Midbrain (tissue), 1 donor: ENCODE measurements at places on chromosomes 2 and 18.

DNA sequence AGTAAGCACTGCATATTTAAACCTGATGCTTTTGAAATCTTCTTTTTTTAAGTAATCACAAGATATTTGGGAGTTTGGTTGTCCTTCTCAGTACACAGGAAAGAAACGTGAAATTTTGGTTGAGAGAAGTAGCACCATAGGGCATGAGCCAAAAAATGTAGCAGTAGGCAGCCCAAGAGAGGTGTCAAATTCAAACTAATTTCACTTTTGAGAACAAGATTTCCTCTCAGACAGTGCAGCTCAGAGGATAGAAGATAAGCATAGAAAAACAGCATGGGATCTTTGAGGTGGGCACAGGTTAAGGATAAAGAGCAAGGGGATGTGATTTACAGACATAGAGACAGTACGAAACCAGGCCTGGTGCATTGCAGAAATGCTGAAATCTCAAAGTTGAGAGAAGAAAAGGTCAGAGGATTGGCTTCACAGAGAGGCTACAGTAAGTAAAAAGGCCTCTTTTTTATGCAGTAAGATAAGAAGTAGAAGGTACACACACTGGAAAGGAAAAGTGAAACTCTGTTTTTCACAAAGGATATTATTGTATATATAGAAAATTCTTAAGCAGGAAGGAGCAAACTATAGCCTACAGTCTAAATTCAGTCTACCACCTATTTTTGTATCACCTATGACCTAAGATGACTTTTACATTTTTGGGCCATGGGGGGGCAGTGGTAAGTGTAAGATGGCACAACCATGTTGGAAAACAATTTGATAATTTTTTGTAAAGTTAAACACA, 89.8 kb downstream of the PKP4 start:
- DNase-seq: no peak

GRCh38 chr2:238900511-238900910, 52.6 kb downstream of the TWIST2 start:
- no peak for DNase-seq

DNA sequence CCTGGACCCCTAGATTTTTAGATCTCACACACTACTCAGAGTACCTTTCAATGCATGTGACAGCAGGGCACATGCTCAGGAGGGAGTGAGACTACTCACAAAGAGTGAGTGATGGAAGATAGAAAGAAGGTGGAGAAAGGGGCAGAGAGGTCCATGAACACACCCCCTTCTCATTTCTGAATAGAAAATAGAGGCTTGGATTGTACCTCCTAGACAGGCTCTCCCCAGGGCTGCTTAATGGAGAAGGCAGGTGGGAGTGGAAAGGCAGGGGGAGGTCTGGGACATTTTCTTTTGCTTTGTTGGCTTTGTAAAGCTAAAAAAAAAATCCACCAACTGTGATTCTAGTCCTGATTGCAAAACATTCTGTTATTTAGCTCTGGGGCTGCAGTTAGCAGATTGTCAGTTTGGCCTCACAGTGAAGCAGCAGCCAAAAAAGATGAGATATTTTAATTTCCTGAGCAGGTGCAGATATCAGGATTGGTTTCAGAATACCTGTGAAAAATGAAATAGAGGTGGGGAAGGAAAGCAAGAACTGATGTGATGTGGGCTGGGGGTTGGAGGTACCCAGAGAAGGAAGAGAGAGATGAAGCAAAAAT, 119.3 kb upstream of the GYPC start:
- no peak for DNase-seq

DNA sequence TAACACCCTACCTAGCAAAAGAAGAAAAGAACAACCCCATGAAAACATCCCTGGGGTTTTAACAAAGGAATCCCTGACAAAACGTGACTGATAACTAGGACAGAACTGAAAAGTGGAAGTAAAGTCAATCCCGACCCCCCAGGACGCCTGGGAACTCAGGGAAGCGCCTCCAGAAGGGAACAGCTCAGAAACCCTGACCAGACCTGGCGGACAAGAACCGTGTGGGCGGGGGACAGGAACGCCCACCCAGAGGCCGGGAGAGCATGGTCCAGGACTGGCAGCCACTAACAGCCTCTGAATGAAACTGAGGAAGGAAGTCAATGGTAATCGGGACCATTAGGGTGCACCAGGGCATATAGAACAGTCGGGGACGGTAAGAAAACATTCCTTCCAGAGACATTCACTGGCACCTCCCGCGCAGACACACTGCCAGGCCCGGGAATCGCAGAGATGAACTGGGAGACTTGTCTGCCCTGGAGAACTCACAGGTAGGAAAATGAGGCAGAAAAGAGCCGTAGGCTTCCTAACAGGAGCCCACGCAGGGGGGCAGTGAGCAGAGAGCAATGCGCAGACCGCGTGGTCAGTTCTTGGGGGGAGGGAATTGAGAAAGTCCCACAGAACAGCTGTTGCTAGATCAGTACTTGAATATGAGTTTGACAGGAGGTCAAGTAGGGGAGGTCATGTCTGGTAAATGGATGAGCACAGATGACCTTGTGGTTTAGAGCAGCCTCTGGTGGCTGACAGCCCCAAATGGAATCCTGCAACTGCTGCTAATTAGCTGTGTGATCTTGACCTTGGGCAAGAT, 1.3 kb upstream of the TBC1D8 start:
- DNase-seq: peak; percentile 76

- no peak for DNase-seq
Observed at GRCh38 chr2:108278631-108279030, 10.1 kb upstream of the SULT1C2 start.

DNA sequence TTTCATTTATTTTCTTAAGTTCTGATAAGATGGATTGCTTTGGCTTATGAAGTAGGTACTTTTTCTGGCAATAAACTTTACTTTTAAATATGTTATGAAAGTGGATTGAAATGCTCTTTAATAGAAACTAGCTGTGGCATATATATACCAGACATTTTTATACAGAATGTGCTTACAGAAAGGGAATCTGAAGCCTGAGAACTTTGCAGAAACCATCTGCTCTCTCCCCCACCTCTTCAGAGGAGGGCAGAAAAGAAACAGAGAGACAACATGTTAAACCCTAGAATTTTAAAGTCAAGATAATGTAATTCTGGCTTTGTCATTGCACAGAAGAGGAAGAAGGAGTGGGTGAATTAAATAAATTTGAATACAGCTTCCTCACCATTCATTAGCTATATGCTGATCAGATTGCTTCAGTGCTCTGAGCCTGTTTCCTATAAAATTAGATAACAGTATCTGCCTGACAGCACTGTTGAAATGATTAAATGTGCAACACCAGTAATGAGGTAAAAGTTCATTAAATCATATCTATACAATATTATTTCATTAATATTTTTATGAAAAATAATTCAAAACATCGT, 247.3 kb downstream of the CNTNAP5 start:
- DNase-seq: no peak

DNA sequence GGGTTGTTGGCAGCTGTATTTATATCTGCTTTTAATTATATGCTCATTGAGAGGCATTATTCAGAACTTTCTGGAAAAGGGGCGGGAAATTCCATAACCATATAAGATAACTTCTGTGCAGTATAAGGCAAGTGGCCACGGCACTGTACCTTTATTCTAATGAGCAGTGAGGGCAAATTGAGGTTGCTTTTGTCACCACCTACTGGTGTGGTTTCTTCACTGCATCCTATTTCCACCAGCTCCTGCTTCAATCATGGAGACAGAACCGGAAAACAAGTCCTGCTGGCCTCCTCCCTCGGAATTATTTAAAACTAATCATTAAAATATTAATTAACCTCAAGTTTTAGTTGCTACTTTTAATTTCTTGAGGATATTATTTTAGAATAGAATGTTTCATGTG, 759.4 kb downstream of the CBLN2 start:
- peak; percentile 2 for DNase-seq

DNA sequence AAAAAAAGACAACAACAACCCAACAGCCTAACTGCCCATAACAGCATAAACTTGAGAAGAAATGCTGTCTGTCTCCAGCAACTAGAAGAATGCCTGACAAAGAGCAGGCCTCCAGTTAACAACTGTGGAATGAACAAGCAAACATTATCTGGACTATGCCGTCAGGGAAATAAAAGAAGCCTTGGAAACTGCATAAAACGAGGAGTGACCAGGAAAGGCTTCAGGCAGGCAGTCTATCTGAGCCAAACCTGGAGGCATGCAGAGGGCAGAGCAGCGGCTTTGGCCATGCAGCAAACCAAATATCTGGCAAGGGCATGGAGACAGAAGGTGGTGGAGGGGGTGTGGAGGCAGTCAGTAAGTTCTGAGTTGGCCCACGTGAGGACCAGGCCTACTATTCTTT, 11.1 kb downstream of the HES6 start:
- no peak for DNase-seq

- DNase-seq: peak; percentile 30
Observed at GRCh38 chr2:98300141-98300874, 45.9 kb upstream of the CNGA3 start.

DNA sequence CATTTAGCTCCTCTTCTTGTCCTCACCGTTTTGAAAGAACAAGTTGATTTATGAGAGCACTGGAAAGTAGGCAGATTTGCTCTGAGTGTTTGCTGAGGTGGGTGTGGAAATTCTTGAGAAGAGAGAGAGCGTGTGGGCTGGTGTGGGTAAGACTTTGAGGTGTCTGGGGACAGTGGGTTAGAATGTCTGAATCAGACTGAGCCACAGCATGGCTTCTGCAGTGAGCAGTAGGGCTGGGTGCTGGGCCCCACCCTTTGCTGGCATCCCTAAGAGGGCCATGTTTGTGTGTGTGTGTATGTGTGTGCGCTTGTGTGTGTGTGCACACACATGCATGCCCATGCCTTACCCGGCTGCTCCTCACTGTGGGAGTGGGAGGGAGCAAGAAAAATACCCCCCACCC, 63.7 kb downstream of the COPS8 start:
- DNase-seq: no peak

GRCh38 chr18:49490246-49490762, 3.3 kb upstream of the C18orf32 start:
- DNase-seq: no peak

- DNase-seq: no peak
Observed at GRCh38 chr2:67666386-67667053, 269.4 kb downstream of the ETAA1 start.

- no peak for DNase-seq
Observed at GRCh38 chr2:42917425-42917927, 125.1 kb upstream of the HAAO start.

- no peak for DNase-seq
Observed at GRCh38 chr2:158561054-158561453, 104.3 kb downstream of the PKP4 start.

- no peak for DNase-seq
Observed at GRCh38 chr18:10161315-10161714, 247.5 kb downstream of the VAPA start.

- peak; percentile 24 for DNase-seq
Observed at GRCh38 chr2:241358470-241358869, 2.4 kb downstream of the FARP2 start.

DNA sequence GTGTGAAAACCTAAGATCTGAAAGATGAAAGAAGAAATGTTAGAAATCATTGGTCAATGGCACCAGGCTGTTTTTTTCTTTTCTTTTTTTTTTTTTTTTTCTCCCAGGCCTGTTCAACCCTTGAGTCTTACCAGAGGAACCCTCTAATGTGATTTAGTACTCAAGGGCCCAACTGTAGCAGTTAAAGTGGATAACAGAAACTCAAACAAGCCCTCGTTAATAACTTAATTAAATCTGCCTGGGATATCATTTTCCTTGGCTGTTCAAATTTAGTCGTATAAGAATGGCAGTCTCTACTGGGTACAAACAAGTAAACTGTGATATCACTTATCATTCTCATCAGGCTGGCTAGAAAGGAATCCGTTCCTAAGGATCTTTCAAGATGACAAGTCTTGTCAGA, 16.5 kb downstream of the ARL4C start:
- DNase-seq: no peak

- no peak for DNase-seq
Observed at GRCh38 chr2:226683944-226684562, 115.6 kb downstream of the IRS1 start.

DNA sequence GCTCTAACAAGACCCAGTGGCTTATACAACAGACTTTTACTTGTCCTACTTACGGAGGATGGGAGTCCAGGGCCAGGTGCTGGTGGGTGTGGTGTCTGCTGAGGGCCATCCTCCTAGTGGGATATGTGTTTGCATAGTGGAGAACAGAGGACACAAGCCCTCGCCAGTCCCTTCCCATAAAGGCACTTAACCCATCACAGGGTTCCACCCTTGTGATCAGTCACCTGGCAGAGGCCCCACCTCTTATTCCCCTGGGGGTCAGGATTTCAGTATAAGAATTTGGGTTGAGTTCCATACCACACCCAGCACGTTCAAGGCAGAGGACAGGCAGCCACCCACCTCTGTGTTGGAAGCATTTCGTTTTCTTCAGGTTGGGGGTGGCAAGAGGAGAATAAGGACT, 259.0 kb downstream of the AGAP1 start:
- no peak for DNase-seq

DNA sequence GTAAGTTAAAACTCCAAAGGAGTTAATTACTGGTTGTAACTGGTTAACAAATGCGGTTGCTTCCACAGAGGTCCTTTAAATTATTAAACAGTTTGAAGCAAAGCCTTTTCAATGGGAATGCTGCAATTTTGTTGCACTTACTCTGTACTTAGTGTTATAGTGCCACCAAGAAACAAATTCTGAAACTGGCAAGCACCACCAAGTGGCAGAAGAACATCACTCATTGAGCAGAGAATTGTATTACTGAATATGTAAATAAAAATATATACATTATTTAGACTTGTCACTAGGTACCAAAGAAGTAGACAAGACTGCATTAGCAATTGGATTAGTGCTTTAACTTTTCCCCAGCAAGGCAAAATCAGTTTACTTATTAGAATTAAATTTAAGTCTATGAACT, 2.6 kb upstream of the TMEFF2 start:
- DNase-seq: peak; percentile 75

DNA sequence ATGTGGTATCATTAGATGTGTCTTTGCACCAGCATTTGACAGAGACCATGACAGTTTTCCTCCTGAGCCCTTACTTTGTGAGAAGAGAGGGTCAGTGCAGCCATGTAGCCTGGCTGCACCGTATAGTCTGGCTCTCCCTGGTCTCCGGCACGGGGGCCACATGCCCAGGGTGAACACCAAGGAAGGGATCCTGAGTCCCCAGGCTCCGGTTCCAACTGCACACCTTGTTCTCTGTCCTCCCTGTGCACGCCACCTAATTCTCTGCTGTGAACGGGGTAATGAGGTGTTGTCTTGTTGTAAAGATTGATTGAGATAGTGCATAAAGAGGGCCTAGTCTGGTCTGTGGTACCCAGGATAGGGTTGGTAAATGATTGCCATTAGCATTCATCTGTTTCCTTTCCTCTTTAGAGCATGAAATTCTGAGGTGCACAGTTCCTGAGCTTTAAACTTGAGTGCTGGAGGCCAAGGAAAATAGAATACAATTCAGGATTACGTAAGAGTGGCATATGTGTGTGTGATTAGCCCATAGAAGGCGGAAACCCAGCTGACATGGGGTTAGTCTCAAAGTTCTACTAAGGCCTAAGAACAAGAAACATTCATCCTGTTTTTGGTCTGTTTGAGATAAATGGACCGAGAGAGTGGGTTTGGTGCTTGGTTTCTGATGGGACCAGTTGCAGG, 55.5 kb downstream of the NCK2 start:
- DNase-seq: no peak

DNA sequence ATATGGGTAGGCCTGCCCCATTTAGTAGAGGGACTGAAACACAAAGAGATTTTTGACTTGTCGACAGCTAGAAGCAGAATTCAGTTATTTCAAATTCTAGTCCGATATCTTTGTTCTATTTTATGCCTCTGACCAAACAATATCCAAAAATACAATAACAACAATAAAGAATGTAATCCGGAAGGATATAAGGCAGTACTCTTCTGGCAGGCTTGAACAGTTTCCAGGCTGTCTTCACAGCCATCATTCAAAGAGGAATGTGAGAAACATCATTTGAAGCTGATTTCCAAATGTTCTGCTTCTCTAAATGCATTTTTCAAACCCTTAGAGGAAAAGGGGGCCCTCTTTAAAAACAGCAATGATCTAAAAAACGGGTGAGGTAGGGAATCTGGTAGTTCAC, 36.7 kb upstream of the SPTBN1 start:
- no peak for DNase-seq
